ENCODE measurements at places on chromosomes 12 and 14.

- DNase-seq, result no peak
These were observed 1317.6 kb downstream of the TMEM121 start for GRCh38 chr14:106843951-106844483.

GRCh38 chr14:57526942-57527341 is 33.3 kb upstream of the CCDC198 start:
- no peak for DNase-seq

- DNase-seq, result no peak
These were observed 291.6 kb upstream of the SLC16A7 start for GRCh38 chr12:59304077-59304721.

DNA sequence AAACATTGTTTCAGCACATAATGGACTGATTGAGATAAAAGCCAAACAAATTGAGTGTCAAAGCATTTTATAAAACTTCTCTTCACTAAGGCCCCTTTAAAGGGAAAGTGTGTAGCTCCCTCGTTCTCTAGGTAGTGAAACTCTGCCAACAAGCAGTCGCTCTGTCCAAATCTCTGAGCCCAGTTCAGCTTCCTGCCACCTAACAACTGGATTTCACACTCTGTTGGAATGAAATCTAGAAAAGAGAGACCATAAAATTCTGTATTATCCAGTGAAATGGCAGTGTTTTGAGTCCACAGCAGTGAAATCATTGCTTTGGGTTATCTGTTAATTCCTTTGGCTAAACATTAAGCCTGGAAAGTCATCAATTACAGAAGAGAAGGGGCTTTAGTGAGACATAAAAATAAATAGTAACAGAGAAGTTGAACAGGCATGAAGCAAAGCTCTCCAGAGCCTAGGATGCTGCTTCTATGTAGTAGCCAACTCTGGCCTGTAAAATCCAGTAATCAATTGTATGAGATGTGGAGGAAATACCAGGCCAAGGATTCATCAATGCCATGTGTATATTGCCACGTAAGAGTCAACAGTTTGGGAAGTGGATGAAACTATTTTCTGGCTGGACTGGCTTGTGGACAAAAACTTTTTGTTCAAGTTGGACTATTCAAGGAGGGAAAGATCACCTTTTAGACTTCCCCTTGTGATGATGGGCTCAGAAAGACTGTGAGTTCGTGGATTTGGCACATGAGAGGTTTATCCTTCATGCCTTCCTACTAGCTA is 122.5 kb downstream of the WIF1 start:
- DNase-seq, result no peak

- no peak for DNase-seq
These were observed 128.0 kb downstream of the NDUFA12 start for GRCh38 chr12:94875525-94875924.

- no peak for DNase-seq
These were observed 379.6 kb downstream of the CCDC91 start for GRCh38 chr12:28569698-28570411.

- no peak for DNase-seq
These were observed 364.8 kb downstream of the SNAPC1 start for GRCh38 chr14:62126879-62127478.

- DNase-seq, result no peak
These were observed 27.6 kb upstream of the GALNT16 start for GRCh38 chr14:69232388-69232787.

- DNase-seq, result no peak
These were observed 36.8 kb upstream of the G2E3 start for GRCh38 chr14:30521899-30522736.

Data from stimulated activated CD8-positive, alpha-beta memory T cell treated with anti-CD3 and anti-CD28 coated beads, Interleukin-2, amount 100 ng/mL, for 1 hour (primary cell).